ENCODE measurements at places on chromosomes 7 and 10.

DNA sequence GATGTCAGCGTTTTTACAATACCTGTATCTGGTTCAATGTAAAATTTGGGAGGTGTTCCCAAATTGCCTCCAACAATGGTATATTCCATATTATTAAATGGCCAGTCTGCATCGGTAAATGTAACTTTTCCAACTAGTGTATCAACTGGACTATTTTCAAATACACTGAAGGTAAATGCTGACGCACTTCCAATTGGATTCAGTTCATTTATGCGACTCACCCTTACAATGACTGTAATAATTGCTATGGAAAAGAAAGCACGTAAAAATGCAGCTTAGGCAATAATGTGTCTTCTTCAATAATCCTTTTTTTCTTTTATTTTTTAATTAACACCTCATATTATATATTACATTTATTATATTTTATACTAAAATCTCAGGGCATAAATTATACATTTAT is 209.1 kb downstream of the HGF start:
- DNase-seq, result no peak

- no peak for DNase-seq
Measured at GRCh38 chr7:127995881-127996215, 35.4 kb downstream of the LRRC4 start.

- no peak for DNase-seq
Measured at GRCh38 chr7:87934699-87935383, 790 bp downstream of the ADAM22 start.

DNA sequence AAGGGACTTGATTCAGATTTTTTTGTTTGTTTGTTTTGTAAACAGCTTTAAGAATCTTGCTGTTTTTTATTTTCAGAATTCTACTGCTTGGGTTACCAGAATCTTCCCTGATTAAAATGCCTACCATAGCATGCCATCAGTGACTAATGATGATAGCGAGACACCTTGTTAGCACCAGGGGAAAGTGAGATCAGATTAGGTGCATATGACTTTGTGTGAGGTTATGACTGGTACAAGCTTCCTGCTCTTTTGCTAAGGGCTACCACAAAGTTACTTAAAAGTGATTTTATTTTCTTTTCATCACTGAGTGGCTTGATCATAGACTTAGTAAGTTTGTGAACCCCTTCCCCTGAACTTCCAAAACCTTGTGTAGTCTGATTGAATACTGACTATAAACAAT is 93.5 kb downstream of the SND1 start:
- DNase-seq, result no peak

GRCh38 chr7:159125955-159126270 is 18.8 kb downstream of the VIPR2 start:
- DNase-seq, result no peak

DNA sequence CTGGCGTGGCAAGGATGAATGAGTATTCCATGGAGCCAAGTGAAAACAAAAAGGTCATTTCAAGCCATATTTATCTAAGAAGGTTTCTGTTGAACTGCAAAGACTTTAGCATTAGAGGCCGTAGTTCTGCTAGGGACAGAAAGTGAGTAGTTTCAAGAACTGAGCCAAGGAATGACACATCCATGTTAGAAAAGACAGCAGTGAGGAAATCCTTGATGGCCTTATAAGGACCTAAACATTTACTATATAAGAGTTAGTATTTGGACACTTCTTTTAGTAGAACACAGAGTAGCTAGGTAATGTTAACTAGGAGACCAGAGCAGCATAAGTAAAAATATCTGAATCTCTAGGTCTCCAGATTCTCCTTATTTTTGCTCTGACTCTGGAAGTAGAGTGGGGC is 329.8 kb upstream of the SEMA3D start:
- no peak for DNase-seq

- DNase-seq, result no peak
Measured at GRCh38 chr10:21183025-21183424, 285.9 kb upstream of the NEBL start.

GRCh38 chr10:12785415-12785831 is 216.1 kb downstream of the CCDC3 start:
- DNase-seq, result no peak

DNA sequence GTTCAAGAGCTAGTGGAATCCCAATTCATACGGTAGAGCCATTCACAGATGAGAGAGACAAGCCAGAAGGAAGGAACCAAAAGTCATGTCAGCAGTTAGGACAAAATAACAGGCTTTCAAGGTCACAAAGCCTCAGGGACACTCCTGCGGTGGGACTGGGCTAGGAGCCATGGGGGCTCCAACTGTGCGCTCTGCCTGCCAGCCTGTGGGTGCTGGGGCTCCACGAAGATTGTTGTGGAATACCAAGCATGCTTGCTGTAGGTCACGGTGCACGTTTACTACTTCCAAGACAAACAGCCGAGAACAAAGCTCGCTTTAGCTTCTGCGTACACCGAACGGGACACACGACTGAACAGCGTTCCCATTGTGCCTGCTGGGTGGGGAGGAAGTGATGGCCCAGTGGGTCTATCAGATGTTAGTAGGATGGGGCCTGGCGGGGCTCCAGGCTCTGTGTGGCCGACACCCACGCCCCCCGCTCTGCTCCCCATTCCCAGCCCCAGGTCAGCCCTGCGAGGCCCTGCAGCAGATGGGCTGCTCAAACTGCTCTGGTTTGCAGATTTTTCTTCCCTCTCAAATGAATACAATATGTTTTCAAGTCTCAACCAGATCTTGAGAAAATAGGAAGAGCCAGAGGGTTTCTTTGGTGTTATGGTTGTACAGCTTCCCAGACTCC is 158.9 kb downstream of the EGFR start:
- no peak for DNase-seq

- no peak for DNase-seq
Measured at GRCh38 chr10:34206078-34206934, 608.8 kb downstream of the PARD3 start.

DNA sequence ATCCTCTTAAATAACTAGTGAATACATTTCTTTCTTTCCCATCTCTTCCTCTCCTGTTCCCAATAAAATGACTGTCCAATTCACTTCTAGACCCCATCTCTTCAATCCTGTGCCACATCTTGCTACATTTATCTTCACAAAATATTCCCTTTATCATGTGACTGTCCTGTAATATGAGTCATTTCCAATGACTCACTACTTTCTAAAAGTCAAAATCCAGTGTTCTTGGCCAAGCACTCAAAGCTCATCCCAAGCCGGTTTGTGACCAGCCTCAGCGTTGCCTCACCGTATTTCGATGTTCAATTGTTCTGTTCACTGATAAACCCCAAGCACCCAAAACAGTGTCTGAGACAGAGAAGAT is 104.7 kb downstream of the PARD3 start:
- DNase-seq, result no peak

DNA sequence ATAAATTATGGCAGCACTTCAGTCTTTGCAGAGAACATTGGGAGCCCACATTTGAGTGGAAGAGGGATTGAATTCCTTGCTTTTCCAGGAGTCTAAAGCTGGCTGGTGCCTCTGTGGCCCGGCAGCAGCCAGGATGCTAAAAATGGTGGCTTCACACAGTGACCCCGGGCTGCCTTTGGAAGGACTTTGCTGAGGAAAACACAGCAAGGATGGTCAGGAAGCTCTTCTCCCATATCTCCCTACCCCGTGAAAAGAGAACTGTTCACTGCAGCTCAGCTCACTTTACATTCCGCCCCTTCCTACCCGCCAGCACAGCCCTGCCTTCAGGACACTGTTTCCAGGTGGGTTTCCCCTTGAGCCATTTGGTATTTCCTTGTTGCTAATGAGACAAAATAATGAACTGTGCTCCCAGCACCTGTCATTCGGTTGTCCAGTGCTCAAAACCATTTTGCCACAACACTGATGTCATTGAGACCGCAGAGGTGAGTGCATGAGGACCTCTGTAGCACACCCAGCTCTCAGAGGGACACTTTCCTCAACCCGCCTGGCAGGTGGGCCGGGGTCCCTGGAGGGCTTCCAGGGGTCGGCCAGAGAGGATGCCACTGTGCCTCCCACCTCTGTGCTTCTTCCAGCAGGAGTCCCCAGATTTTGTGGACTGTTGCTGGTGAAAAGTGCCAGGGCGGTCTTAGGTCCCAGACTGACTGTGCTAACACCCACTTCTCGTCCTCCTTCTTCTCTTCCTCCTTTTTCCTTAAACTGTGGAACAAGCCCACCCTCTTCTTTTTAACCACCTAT is 255.7 kb upstream of the PPP2R2D start:
- DNase-seq, result no peak

DNA sequence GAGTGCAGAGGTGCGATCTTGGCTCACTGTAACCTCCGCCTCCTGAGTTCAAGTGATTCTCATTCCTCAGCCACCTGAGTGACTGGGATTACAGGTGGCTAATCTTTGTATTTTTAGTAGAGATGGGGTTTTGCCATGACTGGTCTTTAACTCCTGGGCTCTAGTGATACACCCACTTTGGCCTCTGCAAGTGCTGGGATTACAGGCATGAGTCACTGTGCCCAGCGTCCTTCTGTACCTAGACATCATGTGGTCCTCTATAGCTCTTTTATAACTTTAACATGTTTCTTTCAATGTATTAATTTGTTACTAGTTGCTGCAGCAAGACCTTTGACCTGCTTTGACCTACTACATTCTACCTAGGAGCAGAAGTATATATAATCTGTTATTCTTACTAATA is 38.7 kb upstream of the BICC1 start:
- DNase-seq, result no peak

- DNase-seq, result no peak
Measured at GRCh38 chr10:19245889-19246752, 197.5 kb downstream of the MALRD1 start.

DNA sequence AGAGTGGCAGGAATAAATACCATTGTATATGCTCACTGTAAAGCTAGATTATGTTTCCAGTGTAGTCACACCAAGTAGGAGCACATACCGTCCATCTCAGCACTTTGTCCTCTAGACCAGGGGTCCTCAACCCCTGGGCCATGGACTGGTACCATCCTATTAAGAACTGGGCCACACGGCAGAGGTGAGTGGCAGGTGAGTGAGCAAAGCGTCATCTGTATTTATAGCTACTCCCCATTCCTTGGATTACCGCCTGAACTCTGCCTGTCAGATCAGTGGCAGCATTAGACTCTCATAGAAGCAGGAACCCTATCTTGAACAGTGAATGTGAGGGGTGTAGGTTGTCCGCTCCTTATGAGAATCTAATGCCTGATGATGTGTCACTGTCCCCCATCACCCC is 735.3 kb downstream of the MAGI2 start:
- DNase-seq, result no peak

DNA sequence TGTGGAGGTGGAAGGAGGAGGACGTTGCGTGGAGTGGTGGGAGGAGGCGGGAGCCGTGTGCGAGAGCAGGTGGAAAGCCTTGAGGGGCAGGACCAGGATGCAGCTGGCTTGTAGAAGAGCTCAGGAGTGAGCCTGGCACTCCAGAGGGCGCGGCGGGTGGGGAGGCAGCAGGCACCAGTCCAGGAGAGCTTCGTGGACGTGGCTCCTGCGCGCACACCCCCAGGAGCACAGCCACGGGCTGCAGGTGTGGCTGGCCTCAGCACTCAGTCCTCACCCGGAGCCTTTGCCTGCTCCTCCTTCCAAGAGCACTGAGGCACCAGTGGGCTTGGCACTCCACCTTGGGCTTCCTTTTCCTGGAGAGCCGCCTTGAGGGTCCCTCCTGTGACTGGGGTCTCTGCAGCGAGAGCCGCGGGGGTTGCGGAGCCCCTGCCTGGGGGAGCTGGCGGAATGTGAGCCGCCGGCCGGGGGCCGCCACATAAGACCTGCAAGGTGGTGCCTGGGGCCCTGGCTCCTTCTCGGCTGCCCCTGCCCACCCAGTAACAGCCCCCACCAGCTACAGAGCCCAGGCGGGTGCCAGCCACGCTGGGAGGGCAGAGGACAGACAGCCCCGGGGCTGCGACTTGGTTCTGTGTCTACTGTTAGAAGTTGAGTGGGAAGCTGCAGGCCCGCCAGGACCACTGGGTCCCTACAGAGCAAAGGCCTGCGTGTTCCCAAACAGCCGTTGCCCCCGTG is 11.1 kb downstream of the MAFK start:
- DNase-seq, result no peak

DNA sequence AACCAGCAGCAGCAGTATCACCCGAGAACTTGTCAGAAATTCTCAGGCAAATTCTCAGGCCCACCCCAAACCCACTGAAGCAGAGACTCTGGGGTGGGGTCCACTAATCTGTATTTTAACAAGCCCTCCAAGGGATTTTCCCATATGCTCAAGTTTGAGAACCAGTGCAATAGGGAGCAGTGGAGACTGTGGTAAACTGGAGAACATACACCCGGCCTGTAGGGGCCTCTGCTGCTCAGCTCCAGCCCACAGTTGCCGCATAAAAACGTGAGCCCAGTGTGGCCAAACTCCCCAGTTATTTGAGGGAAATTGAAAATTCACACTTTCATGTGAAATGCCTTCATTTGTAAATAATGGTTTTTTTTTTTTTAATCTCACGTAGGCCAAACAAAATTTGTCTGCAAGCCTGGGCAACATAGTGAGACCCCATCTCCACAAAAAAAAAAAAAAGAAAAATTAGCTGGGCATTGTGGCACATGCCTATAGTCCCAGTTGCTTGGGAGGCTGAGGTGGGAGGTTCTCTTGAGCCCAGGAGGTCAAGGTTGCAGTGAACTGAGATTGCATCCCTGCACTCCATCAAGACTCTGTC is 97.6 kb upstream of the ZMIZ1 start:
- DNase-seq, result no peak

GRCh38 chr10:93379731-93380575 is 102.2 kb downstream of the MYOF start:
- no peak for DNase-seq

GRCh38 chr10:26478061-26478460 is 39.9 kb downstream of the APBB1IP start:
- DNase-seq, result no peak

GRCh38 chr10:126611303-126611702 is 59.2 kb downstream of the C10orf90 start:
- DNase-seq, result no peak

- DNase-seq, result no peak
Measured at GRCh38 chr7:135210888-135211178, 493 bp downstream of the WDR91 start.

- no peak for DNase-seq
Measured at GRCh38 chr10:101043363-101043707, 12.3 kb downstream of the SFXN3 start.

DNA sequence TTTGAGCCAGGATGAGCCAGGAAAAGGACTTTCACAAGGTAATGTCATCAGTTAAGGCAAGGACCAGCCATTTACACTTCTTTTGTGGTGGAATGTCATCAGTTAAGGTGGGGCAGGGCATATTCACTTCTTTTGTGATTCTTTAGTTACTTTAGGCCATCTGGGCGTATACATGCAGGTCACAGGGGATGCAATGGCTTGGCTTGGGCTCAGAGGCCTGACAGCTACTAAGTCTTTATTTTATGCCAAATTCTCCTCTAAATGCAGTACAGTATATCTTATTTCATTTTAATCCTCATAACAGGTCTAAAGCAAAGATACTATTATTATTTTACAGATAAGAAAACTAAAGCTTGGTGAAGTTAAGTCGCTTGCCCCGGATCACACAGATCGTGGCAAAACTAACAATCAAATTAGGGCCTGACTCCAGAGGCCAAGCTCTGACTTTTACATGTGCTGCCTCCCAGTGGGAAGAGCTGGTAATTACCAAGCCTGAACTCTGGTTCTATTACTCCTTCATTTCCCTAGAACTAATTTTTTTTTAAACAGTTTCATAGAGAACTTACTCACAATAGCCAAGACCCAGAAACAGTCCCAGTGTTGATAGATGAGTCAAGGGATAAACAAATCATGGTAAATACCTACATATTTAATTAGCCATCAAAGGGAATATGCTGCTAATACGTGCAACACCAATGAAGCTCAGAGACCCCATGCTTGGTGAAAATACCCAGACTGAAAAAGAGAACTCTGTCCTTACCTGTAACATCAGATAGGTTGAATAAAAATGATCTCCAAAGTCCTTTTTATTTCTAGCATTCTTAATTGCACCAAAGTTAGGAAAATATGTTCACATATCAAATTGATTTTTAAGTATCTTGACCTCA is 35.4 kb downstream of the C7orf25 start:
- DNase-seq, result no peak

All from GM18507 (cell line).